Iris pigment epithelial cell (primary cell): ENCODE measurements at places on chromosomes 4 and X.

DNA sequence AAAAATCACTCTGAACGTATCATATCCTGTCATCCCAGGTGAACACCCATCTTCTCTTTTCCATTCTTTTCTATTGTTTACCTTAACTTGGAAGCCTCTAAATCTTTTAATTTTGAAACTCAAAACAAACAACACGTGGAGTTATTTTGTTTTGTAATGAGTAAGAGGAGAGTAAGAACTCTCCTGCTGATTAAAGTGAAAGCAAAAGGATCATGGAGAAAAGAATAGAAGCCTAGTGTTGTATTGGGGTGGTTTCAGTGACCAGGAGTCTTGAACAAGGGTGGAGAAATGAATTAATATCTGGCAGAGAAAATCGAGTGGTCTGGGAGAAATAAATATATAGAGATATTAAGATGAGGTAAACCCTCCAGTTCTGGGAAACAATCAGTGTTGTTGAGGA is 237.4 kb upstream of the UGT8 start:
- DNase-seq = no peak

GRCh38 chrX:69066021-69066757 is 99.1 kb downstream of the PJA1 start:
- DNase-seq = no peak

GRCh38 chrX:118475903-118476302 is 19.7 kb upstream of the DOCK11 start:
- DNase-seq = peak; percentile 11

- peak; percentile 29 for DNase-seq
Measured at GRCh38 chr4:73964862-73965611, 16.8 kb downstream of the PF4 start.

DNA sequence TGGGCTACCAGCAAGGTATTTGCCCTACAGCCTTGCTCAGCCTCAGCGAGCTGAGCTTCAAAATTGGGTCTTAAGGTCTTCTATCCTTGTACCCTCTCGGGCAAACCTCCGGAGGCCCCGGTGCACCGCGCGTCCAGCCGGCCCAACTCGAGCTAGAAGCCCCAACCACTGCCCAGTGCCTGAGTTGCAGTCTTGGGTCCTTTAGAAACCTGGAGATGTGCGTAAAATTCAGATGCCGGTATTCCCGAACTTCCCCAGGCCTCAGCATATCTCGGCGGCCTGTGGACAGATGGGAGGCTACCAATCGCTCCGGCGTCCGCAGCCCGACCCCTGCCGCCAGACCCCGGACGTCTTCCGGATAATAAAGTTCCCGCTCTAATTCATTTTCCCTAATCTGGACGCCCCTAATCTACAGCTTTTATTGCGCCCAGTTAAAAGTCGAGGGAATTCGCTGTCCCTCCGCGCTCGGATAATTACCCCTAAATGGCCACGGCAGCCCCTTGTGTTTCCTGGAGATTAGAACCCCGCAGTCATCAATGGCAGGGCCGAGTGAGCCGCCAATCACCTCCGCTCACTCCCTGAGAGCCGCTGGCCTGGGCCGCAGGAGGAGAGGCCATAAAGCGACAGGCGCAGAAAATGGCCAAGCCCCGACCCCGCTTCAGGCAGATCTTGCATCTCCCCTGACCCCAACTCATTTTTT is 1.5 kb upstream of the MSX1 start:
- DNase-seq = no peak

- DNase-seq = no peak
Measured at GRCh38 chr4:59068722-59069418, 1958.7 kb upstream of the IGFBP7 start.

DNA sequence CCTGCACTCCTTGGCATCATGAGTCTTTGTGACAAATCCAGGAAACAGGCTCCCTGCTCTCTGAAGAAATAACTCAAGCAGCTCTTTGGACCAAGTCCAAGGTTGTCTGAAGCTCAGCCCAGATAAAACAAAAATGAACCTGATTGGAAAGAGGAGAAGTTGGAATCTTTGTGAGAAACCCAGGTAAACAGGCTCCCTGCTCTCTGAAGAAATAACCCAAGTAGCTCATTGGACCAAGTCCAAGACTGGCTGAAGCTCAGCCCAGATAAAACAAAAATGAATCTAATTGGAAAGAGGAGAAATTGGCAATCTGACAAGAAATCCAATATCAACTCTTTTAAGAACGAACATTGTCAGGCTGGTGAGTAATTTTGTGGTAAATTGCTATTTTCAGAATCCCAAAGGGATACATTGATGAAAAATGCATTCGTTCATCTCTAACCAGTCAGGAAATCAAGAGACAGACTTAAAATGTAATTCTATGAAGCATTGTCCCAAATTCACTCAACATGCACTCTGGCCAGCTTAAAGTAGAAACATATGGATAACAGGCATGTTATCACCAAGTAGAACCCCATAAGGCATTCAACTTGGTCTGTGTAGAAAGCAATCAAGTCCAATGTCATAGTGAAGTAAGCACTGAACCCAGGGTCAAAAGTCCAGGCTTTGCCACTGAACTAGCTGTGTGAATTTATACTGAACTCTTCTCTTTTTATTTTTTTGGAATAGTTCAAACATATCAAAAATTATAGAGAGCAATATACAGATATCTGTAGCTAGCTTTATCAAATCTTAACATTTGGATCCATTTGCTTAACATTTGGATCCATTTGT is 16.8 kb upstream of the NFXL1 start:
- peak; percentile 78 for DNase-seq

GRCh38 chrX:148035380-148035779 is 54.2 kb downstream of the FMR1NB start:
- DNase-seq = no peak
